Non-pigmented ciliary epithelial cell (primary cell): ENCODE measurements at places on chromosomes 2 and 18.

DNA sequence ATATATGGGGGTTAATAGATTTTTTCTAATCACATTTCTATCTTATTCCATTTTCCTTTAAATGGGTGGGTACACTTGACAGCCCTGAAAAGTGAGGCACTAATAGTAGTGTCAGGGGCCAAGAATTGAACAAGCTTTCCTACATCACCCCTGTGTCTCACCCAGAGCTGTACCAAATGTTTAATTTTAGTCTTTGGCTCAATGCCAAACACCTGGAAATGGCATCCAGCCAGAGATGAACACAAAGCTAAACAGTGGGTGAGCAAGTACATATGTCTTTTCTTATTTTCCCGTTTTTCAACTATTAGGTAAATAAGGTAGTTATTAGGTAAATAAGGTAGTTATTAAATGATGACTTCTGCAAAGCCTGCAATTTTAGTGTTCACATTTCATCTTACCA, 276.3 kb upstream of the ERBB4 start:
- no peak for DNase-seq

DNA sequence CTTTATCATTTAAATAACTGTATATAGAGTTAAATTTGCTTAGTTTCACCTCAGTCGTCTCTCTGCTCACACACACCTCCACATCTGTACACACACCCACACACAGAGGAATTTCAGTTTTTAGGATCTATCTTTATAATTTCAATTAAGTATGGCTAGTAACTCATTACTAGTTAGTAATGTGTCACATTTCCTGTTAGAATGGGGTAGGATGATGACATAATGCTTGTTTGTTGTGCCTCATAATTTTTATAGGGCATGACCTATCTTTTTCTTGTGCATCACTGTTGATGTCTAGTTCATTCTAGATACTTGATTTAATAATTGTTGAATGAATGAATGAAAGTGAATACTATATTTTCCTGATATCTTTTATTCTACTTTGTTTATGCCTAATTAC, 108.6 kb downstream of the AGPS start:
- no peak for DNase-seq

DNA sequence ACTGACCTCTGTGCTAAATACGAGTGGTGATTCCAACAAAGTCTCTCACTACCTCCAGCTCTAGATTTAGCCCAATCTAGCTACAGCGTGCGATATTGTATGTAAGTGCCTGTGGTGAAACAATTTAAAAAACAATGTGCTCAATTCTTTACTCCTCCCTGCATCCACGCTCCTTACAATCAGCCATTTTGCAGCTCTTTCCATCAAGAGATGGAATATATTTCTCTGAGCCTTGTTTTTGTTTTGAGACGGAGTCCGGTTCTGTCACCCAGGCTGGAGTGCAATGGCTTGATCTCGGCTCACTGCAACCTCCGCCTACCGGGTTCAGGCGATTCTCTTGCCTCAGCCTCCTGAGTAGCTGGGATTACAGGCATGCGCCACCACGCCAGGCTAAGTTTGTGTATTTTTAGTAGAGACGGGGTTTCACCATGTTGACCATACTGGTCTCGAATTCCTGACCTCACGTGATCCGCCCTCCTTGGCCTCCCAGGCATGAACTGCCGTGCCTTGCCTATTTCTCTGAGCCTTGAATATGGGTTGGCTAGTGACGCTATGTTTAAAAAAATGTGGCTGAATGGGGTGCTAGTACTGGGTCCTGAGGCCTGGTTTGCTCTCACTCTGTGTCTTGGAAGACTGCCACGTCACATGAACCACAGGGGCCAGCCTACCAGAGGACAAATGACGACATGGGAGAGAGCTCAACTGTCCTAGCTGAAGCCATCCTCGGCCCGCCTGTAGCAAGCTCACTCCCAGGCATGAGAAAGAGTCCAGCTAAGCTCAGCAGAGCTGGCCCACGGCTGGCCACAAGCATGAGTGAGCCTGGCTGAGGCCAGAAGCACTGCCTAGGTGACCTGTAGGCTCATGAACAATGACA, 14.8 kb downstream of the WDFY1 start:
- DNase-seq: no peak

GRCh38 chr2:108988796-108989713, at the start of gene EDAR:
EDAR (minus strand) TSS chr2:108989220; CDS start chr2:108931014, 58,206 bp downstream.
- DNase-seq: no peak

DNA sequence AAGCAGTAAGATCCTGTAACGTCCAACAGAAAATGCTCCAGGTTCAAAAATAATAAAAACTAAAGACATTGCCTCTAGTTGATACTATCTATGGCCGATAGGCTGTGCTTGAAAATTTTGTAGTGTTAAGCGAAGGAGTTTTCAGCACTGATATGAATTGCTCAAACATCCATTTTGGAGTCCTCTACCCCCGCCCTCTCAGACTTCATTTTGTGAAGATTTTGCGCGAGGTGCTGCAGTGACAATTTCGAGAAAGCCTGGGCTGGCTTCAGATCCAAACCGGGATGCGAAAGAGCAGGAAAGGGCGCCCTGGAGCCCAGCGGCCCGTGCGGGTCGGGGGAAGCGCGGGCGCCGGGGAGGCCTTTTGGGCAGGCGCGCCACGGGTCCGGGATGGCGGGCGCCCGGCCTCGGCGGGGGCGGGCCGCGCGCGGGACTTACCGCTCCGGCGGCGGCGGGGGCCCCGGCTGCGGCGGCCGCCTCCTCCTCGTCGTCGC, 1.8 kb downstream of the SP3 start:
- no peak for DNase-seq

- DNase-seq: no peak
Observed at GRCh38 chr2:179311101-179311500, 46.5 kb upstream of the SESTD1 start.

DNA sequence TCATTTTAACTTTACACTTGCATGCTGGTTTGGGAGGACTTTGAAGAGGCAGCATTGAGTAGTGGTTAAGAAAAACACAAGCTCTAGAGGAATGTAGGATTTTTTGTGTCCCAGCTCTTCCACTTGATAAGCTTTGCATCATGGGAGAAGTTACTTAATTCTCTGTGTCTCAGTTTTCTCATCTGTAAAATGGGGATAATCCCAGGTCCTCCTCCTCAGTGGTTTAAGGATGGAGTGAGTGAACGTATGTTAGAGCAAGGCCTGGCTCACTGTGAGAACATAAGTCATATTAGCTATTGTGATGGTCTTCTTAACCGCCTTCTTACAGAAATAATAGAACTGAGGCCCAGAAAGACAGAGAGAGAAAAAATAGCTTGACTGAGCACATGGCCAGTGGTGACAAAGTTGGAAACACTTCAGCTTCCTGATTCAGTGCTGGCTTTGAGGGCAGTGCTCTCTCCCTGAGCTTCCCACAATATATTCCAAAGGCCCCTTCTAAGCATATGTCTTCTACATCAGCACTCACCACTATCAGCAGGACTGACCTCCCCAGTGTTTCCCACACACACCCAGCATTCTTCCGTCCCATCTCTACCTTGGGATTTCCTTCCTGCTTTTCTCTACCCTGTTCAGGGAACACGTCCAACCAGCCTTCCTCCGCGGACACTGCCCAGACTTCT, 214.9 kb upstream of the TNP1 start:
- no peak for DNase-seq

GRCh38 chr18:36411745-36412168, 114.2 kb downstream of the FHOD3 start:
- DNase-seq: no peak

DNA sequence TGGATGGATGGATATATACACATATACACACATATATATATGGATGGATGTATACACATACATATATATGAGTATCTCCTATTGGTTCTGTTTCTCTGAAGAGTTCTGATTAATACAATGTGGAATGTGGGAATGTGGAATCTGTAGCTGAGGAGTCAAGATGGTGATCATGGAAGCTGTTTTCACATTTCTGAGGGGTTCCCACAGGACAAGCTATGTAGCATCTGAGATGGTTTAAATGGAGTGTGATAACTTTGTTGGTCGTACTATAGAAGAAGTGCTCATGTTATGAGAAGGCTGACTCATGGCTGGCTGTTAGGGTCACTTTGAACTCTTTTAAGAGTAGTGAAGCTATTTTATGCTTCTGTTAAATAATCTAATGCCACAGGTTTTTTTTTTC, 279.7 kb downstream of the MEIS1 start:
- DNase-seq: peak; percentile 19

GRCh38 chr2:8016688-8017087, 665.2 kb upstream of the ID2 start:
- DNase-seq: no peak

DNA sequence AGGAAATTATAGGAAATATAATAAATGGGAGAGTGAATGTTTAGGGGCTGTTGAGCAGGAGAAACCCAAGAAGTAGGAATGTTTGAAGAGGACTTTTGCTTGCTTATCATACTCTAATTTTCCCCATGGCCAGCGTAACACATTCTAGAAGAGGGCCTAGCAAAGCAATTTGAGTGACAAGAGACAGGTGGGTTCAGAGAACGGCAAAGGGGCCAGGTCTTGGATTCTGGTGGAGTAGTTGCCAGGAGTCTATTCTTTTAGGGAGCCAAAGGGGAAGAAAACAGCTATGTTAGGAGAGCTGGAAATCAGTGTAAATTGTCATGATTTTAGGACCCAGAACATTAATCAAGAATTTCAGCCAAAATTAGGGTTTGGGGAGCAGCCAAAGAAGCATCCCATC, 96.5 kb downstream of the COL5A2 start:
- DNase-seq: no peak

- DNase-seq: no peak
Observed at GRCh38 chr2:123438251-123438650, 586.8 kb upstream of the CNTNAP5 start.

DNA sequence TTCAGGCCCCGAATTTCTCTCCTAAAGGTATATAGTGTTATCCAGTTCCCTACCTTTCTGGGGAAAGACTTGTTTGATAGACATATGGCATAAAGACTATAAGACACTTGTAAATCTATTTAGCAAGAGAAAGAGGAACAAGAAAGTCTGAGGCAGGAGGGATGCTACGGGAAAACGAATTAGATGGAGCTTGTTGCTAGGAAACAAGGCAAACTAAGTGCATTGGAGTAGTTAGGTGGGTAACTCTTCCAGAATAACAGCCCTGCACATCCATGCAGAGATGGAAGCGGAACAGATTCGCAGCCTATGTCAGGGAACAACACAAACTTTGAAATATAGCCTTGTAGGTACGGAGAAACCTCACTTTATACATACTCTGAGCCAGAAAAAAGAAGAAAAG, 810.3 kb upstream of the CRIM1 start:
- no peak for DNase-seq

DNA sequence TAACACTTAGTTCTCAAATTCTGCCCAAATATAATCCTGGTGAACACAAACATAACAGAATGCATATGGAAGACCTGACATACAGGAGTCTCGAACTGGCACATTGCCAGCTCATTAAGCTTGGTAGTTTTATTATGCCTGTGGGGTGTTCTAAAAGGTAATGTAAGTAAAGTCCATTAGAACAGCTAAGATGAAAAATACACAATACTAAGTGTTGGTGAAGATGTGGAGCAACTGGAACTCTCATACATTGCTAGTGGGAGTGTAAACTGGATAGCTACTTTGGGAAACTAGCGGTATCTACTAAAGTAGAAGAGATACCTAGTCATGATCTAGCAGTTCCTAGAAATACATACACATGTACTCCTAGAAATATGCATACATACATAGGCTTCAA, 24.3 kb upstream of the RAB10 start:
- no peak for DNase-seq

DNA sequence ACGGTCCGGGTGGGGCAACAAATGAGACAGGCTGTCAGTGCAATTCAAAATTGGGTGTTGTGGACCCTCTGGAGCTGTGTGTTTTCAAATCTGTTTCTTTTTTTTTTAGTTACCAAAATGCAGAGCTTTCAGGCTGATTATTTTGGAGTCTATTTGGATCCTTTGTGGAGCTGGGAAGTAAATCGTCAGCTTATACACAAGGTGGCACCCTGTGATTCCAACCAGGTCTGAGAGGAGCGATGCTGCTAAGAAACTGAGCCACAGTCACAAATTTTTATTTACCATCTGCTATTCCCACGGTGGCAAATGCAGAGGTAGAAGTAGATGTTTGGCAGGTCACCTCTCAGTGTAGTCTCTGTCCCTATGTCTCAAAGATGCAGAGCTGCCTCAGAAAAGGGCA, 3.8 kb upstream of the EPC2 start:
- DNase-seq: no peak

GRCh38 chr2:33521791-33522281, 45.4 kb downstream of the RASGRP3 start:
- no peak for DNase-seq
